Tibial artery (tissue), 4 donors: ENCODE measurements at places on chromosomes 16 and 17.

DNA sequence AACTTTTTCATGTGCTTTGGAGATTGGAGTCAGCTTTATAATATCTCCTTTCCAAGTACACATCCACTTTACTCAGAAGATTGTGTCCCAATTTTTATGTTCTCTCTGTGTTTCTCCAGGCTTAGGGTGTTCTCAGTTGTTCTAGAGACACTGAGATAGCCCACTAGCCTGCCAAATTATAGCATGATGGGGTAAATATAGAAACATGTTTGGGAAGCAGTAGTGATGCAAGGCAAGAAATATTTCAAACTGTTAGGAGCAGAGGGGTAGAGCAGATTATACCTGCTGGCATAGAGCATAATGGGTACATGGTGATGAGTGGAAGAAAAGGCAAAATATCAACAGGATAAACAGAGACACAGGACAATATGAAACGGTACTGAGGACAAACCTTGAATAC is 12.4 kb downstream of the SLFN11 start:
- H3K27ac ChIP-seq: no peak overlapping the region
- no peaks in the 10 kb centered on the region for H3K4me1 ChIP-seq
- H3K27me3 ChIP-seq: no peaks in the 10 kb centered on the region
- H3K4me3 ChIP-seq: no peak overlapping the region
- no peaks in the 10 kb centered on the region for H3K36me3 ChIP-seq

DNA sequence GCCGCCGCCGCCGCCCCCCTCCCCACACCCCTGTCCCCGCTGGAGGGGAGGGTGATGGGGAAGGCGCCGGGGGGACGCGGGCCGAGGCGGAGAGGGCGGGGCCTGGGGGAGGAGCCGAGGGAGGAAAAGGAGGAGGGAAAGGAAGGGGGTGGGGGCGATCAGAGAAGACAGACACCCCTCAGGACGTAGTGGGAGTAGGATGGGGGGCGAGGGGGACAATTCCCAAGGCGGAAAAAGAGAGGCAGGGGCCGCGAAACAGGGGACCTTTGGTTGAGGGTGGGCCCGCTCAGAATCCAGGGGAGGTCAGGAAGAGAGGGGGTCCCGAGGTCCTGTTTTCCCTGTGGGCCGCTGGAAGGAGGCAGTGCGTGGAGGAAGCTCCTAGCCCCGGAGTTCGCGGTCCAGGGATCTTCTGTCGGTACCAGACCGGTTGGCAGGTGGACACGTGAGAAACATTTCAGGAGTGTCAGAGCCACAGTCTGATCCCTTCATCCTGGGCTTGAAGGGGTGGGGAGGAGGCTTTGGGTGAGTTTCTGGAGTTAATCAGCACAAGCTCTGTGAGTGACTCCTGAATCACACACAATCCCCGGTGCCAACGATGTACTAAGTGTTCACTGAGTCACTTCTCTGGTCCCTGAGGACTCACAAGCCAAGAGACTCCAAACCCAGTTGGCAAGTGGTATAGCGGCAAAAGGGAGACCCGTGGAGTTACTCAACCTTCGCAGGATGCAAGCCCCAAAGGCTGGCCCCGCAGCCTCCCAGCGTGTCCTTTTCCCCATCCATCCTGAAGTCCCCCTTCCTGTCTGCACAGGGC is at the start of gene XYLT1:
TSS of gene XYLT1 (minus strand) at position 53 of the 811 bp plus-strand sequence. CDS start 164 bp downstream, outside the sequence.
- no peaks in the 10 kb centered on the region for H3K27me3 ChIP-seq
- H3K36me3 ChIP-seq: no peaks in the 10 kb centered on the region
- no peaks in the 10 kb centered on the region for H3K4me1 ChIP-seq
- H3K27ac ChIP-seq: peak within 1 kb of the TSS; percentile 99

- H3K27me3 ChIP-seq: no peaks in the 10 kb centered on the region
- no peaks in the 10 kb centered on the region for H3K4me1 ChIP-seq
- H3K27ac ChIP-seq: peak overlapping the region; percentile 41
- no peaks in the 10 kb centered on the region for H3K36me3 ChIP-seq
- DNase-seq: no peak
- H3K4me3 ChIP-seq: no peak overlapping the region
These were observed 30.4 kb downstream of the SOCS3 start for GRCh38 chr17:78329263-78330059.

GRCh38 chr17:51166198-51166986 is at the start of gene NME2:
Gene NME2, plus strand, starts transcription at chr17:51166411. Its CDS starts 420 bp downstream, at chr17:51166831.
- H3K4me3 ChIP-seq: peak within 1 kb of the TSS; percentile 98
- peaks cover 20% of the 10 kb centered on the region for H3K4me1 ChIP-seq
- peak; percentile 95 for DNase-seq
- H3K27ac ChIP-seq: peak within 1 kb of the TSS; percentile 88

GRCh38 chr16:67028167-67028695 is 718 bp upstream of the CBFB start:
- H3K27ac ChIP-seq: peak overlapping the region; percentile 97
- H3K4me1 ChIP-seq: peaks cover 7% of the 10 kb centered on the region
- H3K4me3 ChIP-seq: peak overlapping the region; percentile 85
- H3K27me3 ChIP-seq: no peaks in the 10 kb centered on the region
- no peak for DNase-seq

GRCh38 chr17:50608700-50609379 is 25.8 kb upstream of the ABCC3 start:
- H3K27ac ChIP-seq: no peak overlapping the region
- H3K4me1 ChIP-seq: no peaks in the 10 kb centered on the region
- DNase-seq: no peak
- no peak overlapping the region for H3K4me3 ChIP-seq

- DNase-seq: no peak
- no peak overlapping the region for H3K4me3 ChIP-seq
- peaks cover 2% of the 10 kb centered on the region for H3K36me3 ChIP-seq
- no peak overlapping the region for H3K27ac ChIP-seq
These were observed 1.6 kb downstream of the PYCARD start for GRCh38 chr16:31200821-31201568.

GRCh38 chr17:11545696-11546095 is 52.6 kb upstream of the DNAH9 start:
- DNase-seq: no peak
- no peaks in the 10 kb centered on the region for H3K36me3 ChIP-seq
- no peak overlapping the region for H3K4me3 ChIP-seq
- no peaks in the 10 kb centered on the region for H3K27me3 ChIP-seq
- no peak overlapping the region for H3K27ac ChIP-seq

GRCh38 chr16:10945065-10945787 is 862 bp downstream of the CLEC16A start:
- no peak for DNase-seq
- no peaks in the 10 kb centered on the region for H3K27me3 ChIP-seq
- H3K36me3 ChIP-seq: no peaks in the 10 kb centered on the region
- H3K4me3 ChIP-seq: peak overlapping the region; percentile 92
- H3K27ac ChIP-seq: peak overlapping the region; percentile 90

GRCh38 chr16:68028996-68029395 is 5.9 kb downstream of the DUS2 start:
- DNase-seq: no peak
- H3K27ac ChIP-seq: no peak overlapping the region
- H3K4me3 ChIP-seq: no peak overlapping the region
- peaks cover 37% of the 10 kb centered on the region for H3K36me3 ChIP-seq

GRCh38 chr16:14585287-14585686 is 44.8 kb downstream of the PARN start:
- H3K4me1 ChIP-seq: no peaks in the 10 kb centered on the region
- H3K27me3 ChIP-seq: no peaks in the 10 kb centered on the region
- peaks cover 63% of the 10 kb centered on the region for H3K36me3 ChIP-seq
- DNase-seq: no peak
- no peak overlapping the region for H3K4me3 ChIP-seq

GRCh38 chr16:3754081-3754703 is 36.9 kb upstream of the TRAP1 start:
- H3K36me3 ChIP-seq: peaks cover 21% of the 10 kb centered on the region
- no peak for DNase-seq

DNA sequence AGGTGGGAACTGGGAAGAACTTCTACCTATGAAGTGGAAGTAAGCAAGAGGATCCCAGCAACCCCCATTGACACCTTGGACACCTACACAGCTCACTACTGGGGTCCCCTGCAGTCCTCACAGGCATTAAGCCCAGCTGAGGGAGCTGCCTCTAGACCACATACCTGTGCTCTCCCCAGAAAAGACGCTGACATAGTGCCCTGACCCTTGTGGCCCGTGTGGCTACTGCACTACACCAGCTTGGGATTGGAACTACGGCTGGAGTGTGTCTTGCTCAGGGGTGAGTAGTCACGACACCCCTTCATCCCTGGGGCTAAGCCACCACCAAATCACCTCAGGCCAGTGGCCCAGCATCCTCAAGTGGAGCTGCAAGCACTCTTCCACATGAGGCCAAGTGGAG is 54.2 kb upstream of the NSRP1 start:
- H3K27ac ChIP-seq: no peak overlapping the region
- H3K36me3 ChIP-seq: no peaks in the 10 kb centered on the region
- DNase-seq: no peak
- H3K4me1 ChIP-seq: no peaks in the 10 kb centered on the region

DNA sequence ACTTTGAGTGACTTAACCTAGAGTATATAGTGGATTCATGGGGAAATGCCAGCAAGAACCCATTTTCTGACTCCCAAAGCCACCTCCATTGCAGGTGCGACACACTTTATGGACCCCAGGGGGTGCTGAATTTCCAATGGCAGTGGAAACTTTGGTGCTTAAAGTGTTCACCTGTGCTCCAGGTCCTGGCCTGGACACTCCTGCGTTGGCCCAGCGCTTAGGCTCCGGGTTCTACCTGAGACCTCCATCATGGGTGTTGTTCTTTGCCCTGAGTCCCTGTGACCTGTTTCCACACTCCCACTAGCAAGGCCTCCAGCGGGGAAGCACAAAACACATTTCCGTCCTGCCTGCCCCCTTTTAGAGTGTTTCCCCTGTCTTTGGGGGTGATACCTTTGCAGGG is 3.0 kb downstream of the CCNF start:
- no peak overlapping the region for H3K27ac ChIP-seq
- H3K4me1 ChIP-seq: peaks cover 16% of the 10 kb centered on the region
- no peak for DNase-seq
- no peaks in the 10 kb centered on the region for H3K27me3 ChIP-seq
- no peak overlapping the region for H3K4me3 ChIP-seq

DNA sequence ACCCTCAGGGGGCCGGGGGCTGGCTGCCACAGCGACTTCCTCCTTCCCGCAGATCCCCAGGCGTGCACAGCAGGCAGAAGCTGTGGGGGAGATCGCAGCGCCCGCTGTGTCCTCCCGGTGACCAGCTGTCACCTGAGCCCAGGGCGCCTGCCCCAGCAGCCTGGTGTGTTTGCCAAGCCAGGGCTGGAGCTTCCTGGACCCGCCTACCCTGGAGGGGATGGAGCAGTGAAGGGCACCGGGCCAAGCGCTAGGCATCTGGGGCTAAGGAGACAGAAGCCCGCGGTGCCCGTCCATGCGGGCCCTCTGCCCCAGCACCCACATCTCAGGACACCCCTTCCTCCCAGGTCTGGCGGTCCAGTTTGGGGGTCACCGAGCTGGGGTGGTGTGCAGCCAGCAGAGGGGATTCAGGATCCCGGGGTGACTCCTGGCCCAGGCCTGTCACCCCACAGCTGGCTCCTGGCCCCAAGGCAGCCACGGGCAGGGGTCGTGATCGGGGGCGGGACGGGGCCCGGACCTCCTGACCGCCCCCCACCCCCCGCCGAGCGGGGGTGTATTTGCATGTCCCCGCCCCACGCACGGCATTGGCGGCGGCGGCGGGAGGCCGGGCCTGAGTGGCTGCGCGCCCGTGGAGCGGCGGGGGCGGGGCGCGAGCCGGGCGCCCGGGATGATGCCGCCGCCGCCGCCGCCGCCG is at the start of gene RAB26:
TSS of gene RAB26 (plus strand) at position 645 of the 691 bp plus-strand sequence. CDS start 159 bp downstream, outside the sequence.
- H3K27me3 ChIP-seq: no peaks in the 10 kb centered on the region
- peak within 1 kb of the TSS; percentile 43 for H3K4me3 ChIP-seq
- DNase-seq: peak; percentile 72
- peaks cover 5% of the 10 kb centered on the region for H3K4me1 ChIP-seq
- peak within 1 kb of the TSS; percentile 47 for H3K27ac ChIP-seq
- no peaks in the 10 kb centered on the region for H3K36me3 ChIP-seq

DNA sequence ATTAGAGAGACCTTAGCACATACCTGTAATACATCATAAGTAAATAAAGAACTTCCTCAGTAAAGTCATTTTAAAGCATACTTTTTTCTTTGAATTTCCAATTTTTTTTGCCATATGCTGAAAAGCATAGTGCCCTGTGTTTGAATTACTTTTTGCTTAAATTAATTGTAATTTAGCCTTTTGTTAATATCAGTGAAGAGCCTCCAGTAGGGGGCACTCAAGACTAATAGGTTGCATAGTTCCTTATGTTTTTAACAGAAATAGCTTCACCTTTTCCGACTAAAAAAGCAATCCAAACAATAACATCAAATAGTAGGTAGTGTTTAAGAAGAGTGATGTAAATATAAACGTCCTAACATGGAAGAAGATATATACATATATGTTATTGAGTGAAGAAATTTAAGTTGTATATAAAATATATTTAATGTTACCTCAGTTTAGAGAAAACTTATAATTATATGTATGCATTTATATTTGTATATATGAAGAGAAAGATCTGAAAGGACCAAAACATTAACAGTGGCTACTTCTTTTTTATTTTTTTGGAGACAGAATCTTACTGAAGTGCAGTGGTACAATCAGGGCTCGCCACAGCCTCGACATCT is 18.6 kb downstream of the RAD51C start:
- H3K4me1 ChIP-seq: no peaks in the 10 kb centered on the region
- H3K4me3 ChIP-seq: no peak overlapping the region
- H3K27ac ChIP-seq: no peak overlapping the region
- H3K36me3 ChIP-seq: peaks cover 14% of the 10 kb centered on the region
- H3K27me3 ChIP-seq: no peaks in the 10 kb centered on the region

- H3K27ac ChIP-seq: peak overlapping the region; percentile 90
- H3K4me3 ChIP-seq: peak overlapping the region; percentile 90
- DNase-seq: no peak
- H3K4me1 ChIP-seq: peaks cover 24% of the 10 kb centered on the region
These were observed 843 bp downstream of the ZNF174 start for GRCh38 chr16:3401719-3402397.

GRCh38 chr17:67528751-67529436 is 151.8 kb downstream of the PITPNC1 start:
- H3K36me3 ChIP-seq: no peaks in the 10 kb centered on the region
- peak; percentile 83 for DNase-seq
- no peaks in the 10 kb centered on the region for H3K27me3 ChIP-seq
- peaks cover 5% of the 10 kb centered on the region for H3K4me1 ChIP-seq
- peak overlapping the region; percentile 38 for H3K4me3 ChIP-seq

DNA sequence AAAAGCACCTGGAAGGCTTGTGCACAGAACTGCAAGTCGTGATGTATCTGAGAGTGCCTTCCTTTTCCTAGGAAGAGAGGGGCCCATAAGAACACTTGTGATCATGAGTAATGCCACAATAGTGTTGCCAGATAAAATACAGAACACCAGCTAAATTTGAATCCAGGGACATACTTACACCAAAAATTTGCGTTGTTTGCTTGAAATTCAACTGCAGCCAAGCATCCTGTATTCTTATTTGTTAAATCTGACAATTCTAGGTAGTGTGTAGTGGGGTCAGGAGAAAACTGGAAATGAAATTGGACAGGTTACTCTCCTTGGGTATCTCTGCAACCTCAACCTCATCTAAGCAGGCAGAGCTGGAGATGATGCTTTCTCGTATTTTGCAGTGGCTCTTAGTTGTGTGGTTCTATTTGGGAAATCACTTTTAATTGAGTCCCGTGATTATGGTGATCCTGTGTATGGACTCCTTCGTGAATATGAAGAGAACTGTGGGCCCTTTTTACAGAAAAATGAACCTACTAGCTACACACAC is 12.0 kb downstream of the SLC35B1 start:
- H3K4me1 ChIP-seq: peaks cover 65% of the 10 kb centered on the region
- H3K27me3 ChIP-seq: no peaks in the 10 kb centered on the region
- DNase-seq: no peak
- H3K4me3 ChIP-seq: no peak overlapping the region
- H3K36me3 ChIP-seq: peaks cover 12% of the 10 kb centered on the region
